ENCODE measurements at places on chromosomes 5 and 9.

DNA sequence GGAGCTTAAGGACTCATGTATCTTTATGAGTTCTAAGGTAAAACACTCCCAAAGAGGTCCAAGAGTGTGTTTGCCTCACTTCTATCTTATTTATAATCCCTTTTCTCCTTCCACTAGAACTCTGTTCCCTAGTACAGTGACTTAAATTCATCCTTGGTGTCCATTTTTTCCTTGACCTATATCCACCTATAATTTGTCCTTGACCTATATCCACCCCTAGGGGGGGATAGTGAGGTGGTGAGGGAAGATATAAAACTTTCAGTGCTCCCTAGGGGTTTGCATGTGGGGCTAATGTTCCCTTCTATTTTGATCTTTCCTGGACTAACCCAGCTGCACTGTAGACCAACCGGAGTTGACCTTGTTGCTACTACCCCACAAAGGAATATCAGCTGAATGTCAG is 83.5 kb upstream of the GNAQ start:
- DNase-seq = no peak

GRCh38 chr9:90898228-90898627 is 96.6 kb downstream of the SYK start:
- DNase-seq = peak; percentile 31

DNA sequence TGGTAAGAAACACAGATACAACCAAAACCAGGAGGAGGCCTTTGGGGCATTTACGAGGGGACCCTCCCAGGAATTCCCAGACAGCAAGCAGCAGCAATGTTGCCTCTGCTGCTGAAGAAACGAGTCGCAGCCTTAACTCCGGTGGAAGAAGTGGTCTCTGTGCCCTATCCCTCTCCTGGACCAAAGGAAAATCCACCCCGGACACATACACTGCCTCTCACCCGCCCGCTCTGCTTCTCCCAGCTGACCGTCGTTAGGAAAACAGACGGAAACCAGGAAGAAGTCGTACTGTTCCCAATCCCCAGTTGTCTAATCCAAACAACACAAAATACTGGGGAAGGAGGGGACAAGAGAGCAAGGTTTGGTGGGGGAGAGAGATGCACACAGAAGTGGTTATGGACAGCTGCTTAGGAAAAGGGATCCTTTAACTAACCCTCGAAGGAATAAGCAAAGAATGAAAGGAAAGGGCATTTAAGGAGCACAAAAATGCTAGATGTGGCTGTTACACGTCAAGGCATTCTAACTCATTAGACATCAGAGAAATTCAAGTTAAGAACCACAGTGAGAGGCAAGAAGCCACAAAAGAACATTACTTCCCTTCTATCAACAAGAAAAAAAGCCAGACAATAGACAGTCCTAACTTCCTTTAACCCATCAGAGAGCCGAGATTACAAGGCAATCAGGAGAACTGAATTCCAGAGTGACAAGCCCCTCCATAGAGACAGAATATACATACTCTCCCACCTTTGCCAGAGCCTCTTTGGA is 71.9 kb downstream of the ACTL7B start:
- DNase-seq = no peak

- no peak for DNase-seq
Observed at GRCh38 chr5:61737964-61738340, 405.9 kb downstream of the ZSWIM6 start.

DNA sequence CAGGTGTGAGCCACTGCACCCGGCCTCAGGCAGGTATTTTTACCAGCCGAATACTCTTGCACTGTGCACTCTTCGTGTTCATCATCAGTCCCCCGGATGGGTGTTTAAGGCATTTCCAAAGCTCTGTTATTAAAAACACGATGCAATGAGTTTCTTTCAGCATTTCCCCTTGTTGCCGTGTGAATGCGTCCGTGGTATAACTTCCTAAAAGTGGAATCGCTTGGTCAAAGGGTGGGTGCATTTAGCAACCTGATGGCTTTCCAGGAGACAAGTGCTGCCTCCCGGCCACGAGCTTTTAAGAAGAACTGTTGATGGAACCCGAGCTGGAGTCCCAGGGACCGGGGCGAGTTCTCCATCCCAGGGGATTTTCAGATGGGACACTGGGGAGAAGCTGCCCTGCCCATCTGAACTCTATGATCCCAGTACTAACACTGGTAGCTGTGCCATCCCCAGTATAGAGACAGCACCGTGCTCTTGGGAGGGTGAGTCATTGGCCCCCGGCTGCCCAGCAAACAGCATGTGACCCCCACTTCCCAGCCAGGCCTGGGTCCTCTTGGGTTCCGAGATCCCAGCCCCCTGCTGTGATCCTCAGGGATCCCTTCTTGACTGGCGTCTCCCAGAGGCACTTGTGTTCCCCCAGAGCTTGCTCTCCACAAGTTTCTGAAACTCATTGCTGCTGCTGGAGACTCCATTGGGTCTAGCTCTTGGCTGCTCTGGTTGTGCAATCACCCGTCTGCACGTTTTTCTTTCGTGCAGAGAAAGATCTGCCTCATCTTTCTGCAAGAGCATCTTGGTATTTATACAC is 169.5 kb upstream of the IER5L start:
- DNase-seq = peak; percentile 76

GRCh38 chr5:65708145-65708544 is 13.8 kb downstream of the SGTB start:
- DNase-seq = peak; percentile 54

DNA sequence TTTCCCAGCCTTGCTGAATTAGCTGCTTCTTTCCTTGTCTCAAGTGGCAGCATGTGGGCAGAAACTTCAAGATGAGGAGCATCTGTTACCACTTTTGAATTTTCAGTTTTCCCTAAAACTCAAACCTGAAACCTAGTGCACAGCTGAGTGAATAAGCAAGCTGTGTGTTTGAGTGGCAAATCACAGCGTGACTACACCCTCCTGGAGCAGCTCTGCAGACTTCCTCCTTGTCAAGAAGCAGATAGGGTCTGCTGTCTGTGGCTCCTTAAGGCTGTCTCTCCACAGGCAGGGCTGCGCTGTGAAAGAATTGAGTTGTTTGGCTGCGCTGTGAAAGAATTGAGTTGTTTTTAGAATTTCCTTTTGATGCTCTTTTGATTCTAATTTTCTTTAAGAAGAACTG is 179.7 kb upstream of the HAPLN1 start:
- DNase-seq = no peak

DNA sequence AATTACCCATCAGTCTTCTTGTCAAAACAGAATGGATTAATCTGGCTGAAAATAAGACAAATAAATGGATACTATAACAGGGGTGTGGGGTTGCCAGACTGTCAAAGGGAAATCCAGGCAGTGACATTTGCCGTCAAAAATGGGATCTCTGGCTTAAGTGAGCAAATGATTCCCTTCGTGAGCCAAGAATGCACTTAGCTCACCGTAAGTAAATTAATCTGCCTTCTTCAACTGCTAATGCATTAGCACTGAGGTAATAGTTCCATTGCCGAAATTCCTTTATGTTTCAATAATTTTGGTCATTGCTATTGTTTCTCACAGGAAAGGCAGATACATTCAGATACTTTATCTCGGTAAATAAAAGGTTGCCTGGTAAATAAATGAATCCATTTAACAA is 377.8 kb downstream of the KIAA0825 start:
- no peak for DNase-seq

DNA sequence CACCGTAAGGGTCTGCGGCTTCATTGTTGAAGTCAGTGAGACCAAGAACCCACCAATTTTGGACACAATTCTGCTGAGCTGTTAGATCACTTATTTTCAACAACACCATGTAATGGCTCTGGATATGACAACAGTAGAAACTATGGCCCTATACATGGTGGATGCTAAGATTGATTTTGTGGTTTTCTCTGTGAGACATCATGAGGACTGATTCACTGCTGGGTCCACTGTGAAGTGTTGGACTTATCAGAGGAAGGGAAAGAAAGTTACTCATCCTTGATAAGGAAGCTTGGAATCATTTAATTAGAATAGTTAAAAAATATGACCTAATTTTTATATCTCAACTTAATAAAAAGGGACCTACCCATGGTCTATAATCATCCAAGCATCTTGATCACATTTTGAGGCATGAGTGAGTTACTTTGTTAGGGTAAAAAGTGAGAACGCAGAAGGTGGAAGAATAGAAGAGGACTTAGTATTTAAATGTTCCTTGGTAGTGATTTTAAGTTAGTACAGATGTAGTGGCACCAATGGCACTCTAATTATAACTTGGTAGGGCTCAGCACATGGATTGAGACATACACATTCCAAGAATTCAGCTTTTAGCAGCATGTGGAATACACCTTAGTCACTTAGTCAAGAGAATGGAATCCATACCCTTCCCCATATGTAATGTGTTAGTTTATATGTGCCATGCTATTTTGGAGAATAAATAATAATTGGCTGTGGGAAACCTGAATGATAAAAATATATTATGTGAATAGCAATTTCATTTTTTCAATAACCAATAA is 123.5 kb upstream of the CD180 start:
- peak; percentile 45 for DNase-seq

GRCh38 chr9:73357607-73358006 is 205.9 kb downstream of the ANXA1 start:
- DNase-seq = no peak

GRCh38 chr5:103451261-103451660 is 111.3 kb downstream of the NUDT12 start:
- DNase-seq = no peak

DNA sequence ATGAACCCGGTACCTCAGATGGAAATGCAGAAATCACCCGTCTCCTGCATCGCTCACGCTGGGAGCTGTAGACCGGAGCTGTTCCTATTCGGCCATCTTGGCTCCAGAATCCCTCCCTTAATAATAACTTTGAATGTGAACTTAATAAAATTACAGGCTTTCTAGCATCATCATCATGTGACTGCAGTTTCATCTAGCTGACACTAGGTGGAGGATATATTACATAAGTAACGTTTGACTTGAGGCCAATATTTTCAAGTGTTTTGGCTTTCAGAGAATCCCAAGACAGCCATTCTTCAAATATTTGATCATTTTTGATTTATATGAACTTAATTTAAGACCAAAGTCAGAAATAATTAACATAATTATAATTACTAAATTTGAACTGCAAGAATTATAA is 474.9 kb upstream of the CDH10 start:
- peak; percentile 23 for DNase-seq

- DNase-seq = peak; percentile 94
Observed at GRCh38 chr5:78526049-78526525, 122.5 kb downstream of the LHFPL2 start.

DNA sequence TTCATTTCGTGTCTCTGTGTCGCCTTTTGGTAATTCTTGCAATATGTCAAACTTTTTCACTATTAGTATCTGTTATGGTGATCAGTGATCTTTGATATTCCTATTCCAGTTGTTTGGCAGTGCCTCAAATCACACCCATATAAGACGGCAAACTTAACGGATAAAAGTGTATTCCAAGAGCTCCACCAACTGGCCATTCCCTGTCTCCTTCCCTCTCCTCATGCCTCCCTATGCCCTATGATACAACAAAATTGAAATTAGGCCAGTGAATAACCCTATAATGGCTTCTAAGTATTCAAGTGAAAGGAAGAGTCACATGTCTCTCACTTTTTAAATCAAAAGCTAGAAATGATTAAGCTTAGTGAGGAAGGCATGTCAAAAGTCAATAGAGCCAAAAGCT is 74.8 kb downstream of the CDK5RAP2 start:
- peak; percentile 18 for DNase-seq

- peak; percentile 1 for DNase-seq
Observed at GRCh38 chr5:75152860-75153259, 83.8 kb downstream of the ANKRD31 start.

DNA sequence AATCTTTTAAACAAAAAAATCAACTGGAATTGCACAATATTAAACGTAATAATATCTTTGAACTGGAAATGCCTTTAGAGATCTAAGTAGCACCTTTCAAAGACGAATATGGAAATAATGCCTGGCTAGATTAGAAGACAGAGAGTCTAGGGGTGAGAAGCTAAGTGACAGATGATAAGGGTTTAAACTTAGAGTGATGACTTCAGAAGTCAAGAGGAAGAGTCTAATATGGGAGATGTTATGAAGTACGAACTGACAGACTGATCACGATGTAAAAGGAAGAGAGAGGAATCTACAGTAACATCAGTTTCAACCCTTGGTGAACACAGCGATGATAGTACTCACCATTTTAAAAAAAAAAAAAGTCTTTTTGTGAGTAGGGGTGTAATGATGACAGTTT is 57.9 kb downstream of the HINT1 start:
- no peak for DNase-seq

DNA sequence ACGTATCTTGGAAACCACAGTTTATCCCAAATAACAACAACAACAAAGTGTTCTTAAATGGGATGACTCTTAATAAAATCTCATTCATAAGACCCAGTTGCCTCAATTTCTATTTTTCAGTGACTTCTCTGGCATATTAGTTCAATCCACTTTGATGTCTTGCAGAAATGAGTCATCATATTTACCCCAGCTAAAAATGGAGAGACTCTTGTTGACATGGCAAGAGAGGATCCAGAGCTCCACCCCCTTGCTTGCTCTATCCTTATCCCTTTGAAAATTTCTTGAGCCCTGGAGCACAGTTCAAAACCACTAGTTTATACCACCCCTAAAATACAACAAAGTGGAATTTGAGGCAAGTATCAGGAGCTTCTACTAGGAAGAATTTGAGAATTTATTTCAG is 20.8 kb downstream of the VCAN start:
- peak; percentile 49 for DNase-seq

- peak; percentile 69 for DNase-seq
Observed at GRCh38 chr5:132268769-132269551, 11.5 kb downstream of the PDLIM4 start.

Measured in iris pigment epithelial cell (primary cell).